Kidney capillary endothelial cell (primary cell): ENCODE measurements at places on chromosomes 6 and 20.

- DNase-seq = no peak
Measured at GRCh38 chr6:111013144-111013915, 31.5 kb downstream of the RPF2 start.

DNA sequence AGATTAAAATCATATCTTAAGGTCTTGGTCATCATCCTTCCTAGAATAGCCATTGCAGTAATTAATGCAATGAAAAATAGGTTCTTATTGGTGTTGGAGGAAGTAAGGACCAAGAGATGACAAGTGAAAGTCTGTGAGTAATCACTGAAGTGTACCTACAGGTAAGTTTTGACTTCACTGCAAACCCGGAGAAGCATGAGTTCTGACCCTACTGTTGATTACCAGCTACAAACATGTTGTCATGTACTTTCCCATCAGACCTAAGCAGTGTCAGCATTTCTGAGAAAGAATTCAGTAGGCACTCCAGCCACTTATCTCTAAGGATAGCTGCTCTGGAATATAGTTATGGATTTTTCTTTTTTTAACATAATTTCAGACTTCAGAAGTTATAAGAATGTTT, 280.9 kb downstream of the ZFAND3 start:
- DNase-seq = no peak

GRCh38 chr6:3876101-3876500, 26.9 kb downstream of the FAM50B start:
- no peak for DNase-seq

DNA sequence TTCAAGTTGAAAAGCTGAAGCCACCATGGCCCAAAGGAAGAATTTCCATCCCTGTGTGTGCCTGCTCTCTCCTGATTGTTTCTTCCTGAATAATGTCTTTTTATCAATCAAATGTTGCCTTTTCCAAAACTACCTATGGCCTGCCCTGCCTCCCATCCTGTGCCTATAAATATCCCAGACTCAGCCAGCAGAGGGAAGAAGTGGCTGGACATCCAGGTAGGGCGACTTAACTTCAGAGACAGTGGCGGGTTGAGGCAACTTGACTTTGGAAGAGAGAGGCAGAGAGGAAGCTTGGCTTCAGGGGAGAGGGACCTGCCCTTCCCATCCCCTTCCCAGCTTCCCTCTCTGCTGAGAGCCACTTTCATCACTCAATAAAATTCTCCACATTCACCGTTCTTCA, 133.0 kb downstream of the LCA5 start:
- DNase-seq = no peak

DNA sequence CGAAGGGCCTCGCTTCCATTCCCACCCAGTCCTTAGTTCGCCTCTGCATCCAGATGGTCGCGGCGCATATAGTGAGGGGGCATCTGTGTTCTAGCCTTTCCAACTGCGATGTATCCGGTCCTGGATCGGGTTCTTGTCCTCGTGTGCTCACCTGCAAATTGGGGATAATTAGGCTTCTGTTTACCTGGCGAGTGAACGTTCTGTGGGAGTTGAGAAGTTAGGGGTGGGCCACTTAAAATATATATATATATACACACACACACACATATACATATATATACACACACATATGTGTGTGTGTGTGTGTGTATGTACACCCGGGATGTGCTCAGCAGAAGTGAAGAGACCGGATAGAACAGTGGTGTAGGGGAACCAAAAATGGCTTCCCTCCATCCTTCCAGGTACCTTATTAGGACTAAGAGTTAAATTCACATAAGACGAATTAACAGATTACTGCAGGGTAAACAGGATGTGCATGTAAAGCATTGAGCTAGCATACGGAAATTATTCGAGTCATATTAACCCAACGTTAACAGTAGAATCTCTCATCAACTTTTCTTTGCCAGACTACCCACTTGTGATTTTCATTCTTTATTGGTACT, 537 bp downstream of the CSTF1 start:
- DNase-seq = peak; percentile 19

DNA sequence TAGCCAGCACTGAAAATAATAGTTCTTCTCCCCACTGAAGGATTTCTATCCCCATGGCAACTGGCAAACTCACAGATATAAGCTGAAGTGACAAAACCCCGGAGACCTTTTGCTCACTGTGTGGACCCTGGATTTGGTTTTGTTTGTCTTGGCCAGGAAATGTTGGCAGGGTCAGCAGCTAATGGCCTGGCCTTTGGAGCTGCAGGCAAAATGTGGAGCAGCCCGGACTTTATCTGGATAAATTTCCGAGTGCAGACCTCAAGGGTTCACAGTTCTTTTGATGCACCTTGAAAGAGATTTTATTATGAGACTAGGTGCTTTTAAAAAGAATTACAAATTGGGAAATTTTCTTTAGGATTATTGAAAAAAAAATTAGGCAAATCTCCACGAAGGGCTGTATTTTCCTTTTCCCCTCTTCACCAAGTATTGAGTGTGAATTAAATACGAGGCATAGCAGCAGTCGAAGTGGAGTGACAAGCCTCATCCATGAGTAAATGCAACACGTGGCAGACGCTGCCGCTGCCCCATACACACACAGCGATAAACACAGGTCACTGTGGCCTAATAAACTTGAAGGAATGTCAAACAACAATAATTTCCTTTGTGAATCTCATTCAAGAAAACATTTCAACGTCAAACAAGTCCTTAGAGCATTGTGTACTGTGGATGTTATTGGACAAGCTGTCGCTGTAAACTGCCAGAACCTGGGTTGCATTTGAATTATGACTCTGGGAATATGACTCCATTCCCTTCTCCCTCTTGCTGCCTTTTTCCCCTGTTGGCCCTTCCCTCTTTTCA, 35.1 kb upstream of the CCN6 start:
- no peak for DNase-seq

GRCh38 chr6:69917834-69918233, 51.5 kb downstream of the COL19A1 start:
- DNase-seq = peak; percentile 100

DNA sequence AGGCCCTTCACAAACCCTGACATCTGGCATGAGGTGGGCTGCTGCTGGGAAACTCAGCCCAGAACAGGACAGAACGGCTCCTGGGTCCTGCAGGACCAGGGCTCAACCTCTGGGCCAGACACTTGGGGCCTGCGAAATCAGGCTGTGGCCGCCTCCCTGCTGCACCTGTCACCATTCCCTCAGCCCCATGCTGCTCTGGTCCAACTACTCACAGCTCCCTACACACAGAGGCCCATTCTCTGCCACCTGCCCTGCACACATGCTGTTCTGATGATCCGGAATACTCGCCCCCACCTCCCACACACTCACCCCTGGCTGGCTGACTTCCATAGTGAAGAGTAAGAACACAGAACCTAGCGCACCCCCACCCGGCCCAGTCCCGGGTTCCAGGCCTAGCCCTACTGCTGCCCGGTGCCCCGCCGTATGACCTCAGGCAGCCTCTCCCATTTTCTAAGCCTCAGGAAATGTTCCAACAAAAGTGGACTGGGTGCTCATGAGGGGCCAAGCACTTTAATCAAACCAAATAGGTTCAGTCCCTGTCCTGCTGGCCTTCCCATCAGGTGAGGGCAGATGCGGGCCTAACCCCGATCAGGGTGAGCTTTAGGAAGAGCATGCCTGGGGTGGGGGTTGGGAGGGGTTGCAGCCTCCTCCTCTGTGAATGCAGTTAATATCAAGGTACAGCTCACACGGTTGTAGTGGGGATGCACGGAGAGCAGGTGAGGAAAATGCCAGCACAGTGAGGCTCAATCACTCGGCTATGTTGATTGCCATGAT, 3.9 kb downstream of the PEDS1 start:
- DNase-seq = no peak

- no peak for DNase-seq
Measured at GRCh38 chr6:115835314-115835713, 225.4 kb downstream of the FRK start.

- DNase-seq = no peak
Measured at GRCh38 chr6:42565823-42566613, 2.2 kb downstream of the UBR2 start.

DNA sequence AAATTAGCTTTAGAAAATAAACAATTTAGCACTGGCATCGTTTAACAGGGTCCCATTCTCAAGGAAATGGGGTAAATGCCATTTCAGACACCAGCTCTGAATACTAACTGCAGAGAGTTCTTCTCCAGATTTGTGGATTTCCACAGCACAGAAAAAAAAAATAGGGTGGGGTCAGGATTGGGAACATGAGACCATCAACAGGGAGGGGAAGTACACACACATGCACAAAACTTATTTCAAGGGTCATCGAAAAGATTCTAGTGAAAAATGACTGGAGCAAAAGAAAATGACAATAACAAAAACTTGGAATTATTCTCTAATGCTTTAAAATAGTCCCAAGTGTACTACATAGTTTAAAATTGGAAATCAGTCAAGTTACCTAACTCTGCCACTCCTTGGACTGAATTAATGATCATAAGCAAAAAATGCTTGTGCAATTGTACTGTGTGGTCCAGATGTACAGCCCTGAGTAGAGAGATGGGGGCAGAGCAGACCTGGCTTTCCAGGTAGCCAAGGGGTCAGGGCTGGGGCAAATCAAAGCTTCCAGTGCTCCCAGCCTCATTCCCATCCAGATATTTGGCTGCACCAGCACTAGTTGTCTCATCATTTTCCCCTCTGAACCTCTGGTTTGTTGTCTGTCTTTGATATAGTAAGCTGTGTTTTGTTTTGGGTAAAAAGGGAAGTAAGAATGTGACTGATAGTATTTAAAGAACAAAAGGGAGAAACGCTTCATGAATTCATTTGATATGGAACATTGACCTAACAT, 152.4 kb downstream of the SOBP start:
- DNase-seq = no peak

- DNase-seq = no peak
Measured at GRCh38 chr20:17287998-17288397, 61.2 kb downstream of the PCSK2 start.

GRCh38 chr20:42795111-42795695, 394.5 kb downstream of the PTPRT start:
- no peak for DNase-seq
